DND-41 (cell line): ENCODE measurements at places on chromosomes 12 and 14.

GRCh38 chr14:35949920-35950513 is 123.9 kb downstream of the BRMS1L start:
- H3K4me1 ChIP-seq = no peaks in the 10 kb centered on the region
- no peak overlapping the region for H3K4me3 ChIP-seq
- no peaks in the 10 kb centered on the region for H3K36me3 ChIP-seq
- no peaks in the 10 kb centered on the region for H3K27me3 ChIP-seq
- DNase-seq = no peak

GRCh38 chr12:127205781-127206555 is 1061.0 kb upstream of the TMEM132C start:
- no peak overlapping the region for H3K4me3 ChIP-seq
- DNase-seq = no peak
- no peak overlapping the region for H3K27ac ChIP-seq
- no peaks in the 10 kb centered on the region for H3K4me1 ChIP-seq

GRCh38 chr12:75784591-75784990 is 247.0 kb downstream of the PHLDA1 start:
- peak overlapping the region; percentile 92 for H3K27ac ChIP-seq
- no peak overlapping the region for H3K4me3 ChIP-seq
- no peaks in the 10 kb centered on the region for H3K36me3 ChIP-seq
- peak; percentile 94 for DNase-seq

DNA sequence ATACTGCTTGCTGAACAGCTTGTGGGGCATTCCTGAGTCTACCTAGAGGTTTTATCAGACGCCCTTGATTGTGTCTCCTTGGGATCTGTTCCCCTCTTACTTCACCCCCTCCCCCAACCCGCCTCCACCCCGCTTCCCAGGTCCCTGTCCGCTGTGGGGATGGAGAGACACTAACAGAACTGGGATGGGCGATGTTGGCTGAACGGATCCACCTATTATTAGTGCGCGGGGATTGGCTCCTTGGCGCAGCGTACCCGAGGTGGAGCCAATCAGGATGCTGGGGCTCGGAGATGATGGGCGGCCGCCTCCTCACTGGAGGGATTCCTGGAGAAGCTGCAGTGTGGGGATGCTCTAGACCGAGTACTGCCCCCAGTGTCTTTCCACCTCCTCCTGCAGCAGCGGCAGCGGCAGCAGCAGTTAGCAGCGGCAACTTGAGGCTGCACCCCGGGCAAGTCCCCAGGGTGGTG is at the start of gene SYT1:
Gene SYT1 (plus strand): TSS at position 372 of the 467 bp plus-strand sequence.
- no peak for DNase-seq
- H3K4me1 ChIP-seq = no peaks in the 10 kb centered on the region
- H3K36me3 ChIP-seq = no peaks in the 10 kb centered on the region

- no peaks in the 10 kb centered on the region for H3K36me3 ChIP-seq
- H3K27ac ChIP-seq = no peak overlapping the region
- DNase-seq = no peak
- H3K4me3 ChIP-seq = no peak overlapping the region
- H3K27me3 ChIP-seq = no peaks in the 10 kb centered on the region
Observed at GRCh38 chr14:67260965-67261364, 19.7 kb downstream of the PALS1 start.

GRCh38 chr14:91146661-91147060 is 32.8 kb downstream of the DGLUCY start:
- no peak overlapping the region for H3K27ac ChIP-seq
- no peak overlapping the region for H3K4me3 ChIP-seq
- H3K27me3 ChIP-seq = no peaks in the 10 kb centered on the region
- H3K36me3 ChIP-seq = peaks cover 65% of the 10 kb centered on the region

DNA sequence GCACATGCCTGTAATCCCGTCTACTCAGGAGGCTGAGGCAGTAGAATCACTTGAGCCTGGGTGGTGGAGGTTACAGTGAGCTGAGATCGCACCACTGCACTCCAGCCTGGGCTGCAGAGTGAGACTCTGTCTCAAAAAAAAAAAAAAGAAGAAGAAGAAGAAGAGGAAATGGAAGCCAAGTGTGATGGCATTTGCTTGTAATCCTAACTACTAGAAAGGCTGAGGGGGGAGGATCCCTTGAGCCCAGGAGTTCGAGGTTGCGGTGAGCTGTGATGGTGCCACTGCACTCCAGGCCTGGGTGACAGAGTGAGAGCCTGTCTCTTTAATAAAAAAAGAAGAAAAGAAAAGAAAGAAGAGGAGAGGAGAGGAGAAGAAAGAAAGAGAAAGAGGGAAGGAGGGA is 52.1 kb downstream of the LGMN start:
- no peak for DNase-seq
- H3K27me3 ChIP-seq = peaks cover 2% of the 10 kb centered on the region
- no peaks in the 10 kb centered on the region for H3K36me3 ChIP-seq
- H3K4me3 ChIP-seq = no peak overlapping the region
- H3K4me1 ChIP-seq = no peaks in the 10 kb centered on the region; the same call in 1 of the 2 replicates
- H3K27ac ChIP-seq = no peak overlapping the region

DNA sequence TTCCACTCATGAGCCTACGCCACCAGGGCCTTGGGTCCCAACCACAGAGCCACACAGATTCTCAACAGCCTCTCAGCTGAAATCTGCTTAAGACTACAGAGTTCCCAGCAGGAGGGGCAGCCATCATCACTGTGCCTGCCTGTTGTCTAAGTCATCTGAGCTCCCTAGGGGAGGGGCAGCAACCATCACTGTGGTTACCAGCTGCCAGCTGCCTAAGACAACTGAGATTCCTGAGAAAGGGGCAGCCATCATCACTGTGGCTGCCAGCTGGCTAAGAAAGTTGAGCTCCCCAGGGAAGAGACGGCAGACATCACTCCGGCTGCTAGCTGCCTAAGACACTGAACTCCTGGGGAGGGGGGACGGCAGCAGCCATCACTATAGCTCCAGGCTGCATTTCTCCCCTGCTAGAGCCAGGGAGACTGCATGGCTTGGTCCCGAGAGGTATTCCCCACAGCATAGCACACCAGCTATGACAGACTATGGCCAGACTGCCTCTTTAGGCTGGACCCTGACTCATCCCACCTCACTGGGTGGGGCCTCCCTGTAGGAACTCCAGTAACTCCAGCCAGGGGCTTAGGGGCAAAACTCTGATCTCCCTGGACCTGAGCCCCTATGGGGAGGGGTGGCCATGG is 37.2 kb upstream of the C14orf132 start:
- H3K36me3 ChIP-seq = no peaks in the 10 kb centered on the region
- no peak overlapping the region for H3K27ac ChIP-seq
- H3K4me3 ChIP-seq = no peak overlapping the region
- peaks cover 8% of the 10 kb centered on the region for H3K27me3 ChIP-seq
- no peaks in the 10 kb centered on the region for H3K4me1 ChIP-seq

GRCh38 chr12:50620109-50620977 is 115.6 kb downstream of the DIP2B start:
- H3K4me3 ChIP-seq = no peak overlapping the region
- peak overlapping the region; percentile 78 for H3K27ac ChIP-seq
- H3K36me3 ChIP-seq = no peaks in the 10 kb centered on the region
- H3K4me1 ChIP-seq = peaks cover 69% of the 10 kb centered on the region
- peak; percentile 73 for DNase-seq
- no peaks in the 10 kb centered on the region for H3K27me3 ChIP-seq

- peak; percentile 32 for DNase-seq
- H3K4me1 ChIP-seq = peaks cover 38% of the 10 kb centered on the region
- no peak overlapping the region for H3K4me3 ChIP-seq
- H3K36me3 ChIP-seq = no peaks in the 10 kb centered on the region
- H3K27ac ChIP-seq = no peak overlapping the region; the same call in 1 of the 2 replicates
Observed at GRCh38 chr12:11954181-11954580, 116.6 kb upstream of the BCL2L14 start.

DNA sequence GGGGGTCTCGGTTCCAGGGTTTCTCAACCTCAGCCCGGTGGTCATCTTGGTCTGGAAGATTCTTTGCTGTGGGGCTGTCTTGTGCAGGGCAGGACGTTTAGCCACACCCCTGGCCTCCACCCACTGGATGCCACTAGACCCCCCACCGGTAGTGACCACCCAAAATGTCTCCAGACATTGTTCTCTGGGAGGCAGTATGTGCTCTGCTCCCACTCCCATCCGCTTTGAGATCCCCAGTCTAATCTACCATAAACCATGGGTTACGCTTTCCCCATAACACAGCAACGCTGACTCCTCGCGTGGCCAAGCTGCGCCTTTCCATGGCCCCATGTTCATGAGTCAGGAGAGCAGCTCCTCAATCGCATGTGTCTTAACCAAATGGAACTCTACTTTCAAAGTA is 155.8 kb downstream of the RIMBP2 start:
- DNase-seq = no peak
- no peak overlapping the region for H3K4me3 ChIP-seq
- peaks cover 4% of the 10 kb centered on the region; the same call in 1 of the 2 replicates for H3K4me1 ChIP-seq

GRCh38 chr12:107978641-107979040 is 150.4 kb upstream of the WSCD2 start:
- H3K36me3 ChIP-seq = no peaks in the 10 kb centered on the region
- DNase-seq = no peak
- H3K4me3 ChIP-seq = no peak overlapping the region
- H3K27me3 ChIP-seq = no peaks in the 10 kb centered on the region
- no peaks in the 10 kb centered on the region for H3K4me1 ChIP-seq

- peak; percentile 86 for DNase-seq
- no peak overlapping the region for H3K27ac ChIP-seq
- H3K27me3 ChIP-seq = no peaks in the 10 kb centered on the region
- no peaks in the 10 kb centered on the region for H3K36me3 ChIP-seq
- H3K4me3 ChIP-seq = no peak overlapping the region
Observed at GRCh38 chr14:74860899-74861733, 14.8 kb downstream of the PROX2 start.

DNA sequence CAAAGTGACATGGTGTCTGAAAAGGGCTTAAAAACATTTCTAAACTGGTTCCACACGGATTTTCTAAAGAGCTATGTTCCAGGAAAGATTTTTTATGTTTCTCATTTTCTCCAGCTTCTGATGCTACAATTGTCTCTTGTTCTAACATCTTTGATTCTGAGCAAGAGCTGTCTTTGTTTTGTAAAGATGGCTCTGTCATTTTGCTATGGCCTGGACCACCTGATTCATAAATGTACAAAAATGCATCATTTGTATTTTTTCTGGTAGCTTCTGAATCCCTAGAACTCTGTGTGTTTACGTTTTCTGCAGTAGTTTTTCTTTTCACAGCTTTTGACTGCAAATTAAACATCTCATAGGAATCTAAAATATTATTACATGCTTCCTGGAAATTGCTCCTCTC is 3.2 kb downstream of the MLH3 start:
- peaks cover 55% of the 10 kb centered on the region for H3K4me1 ChIP-seq
- H3K36me3 ChIP-seq = peaks cover 18% of the 10 kb centered on the region
- no peak overlapping the region for H3K4me3 ChIP-seq
- no peak overlapping the region for H3K27ac ChIP-seq
- no peaks in the 10 kb centered on the region for H3K27me3 ChIP-seq

- H3K27ac ChIP-seq = no peak overlapping the region
- no peak for DNase-seq
- H3K4me1 ChIP-seq = peaks cover 25% of the 10 kb centered on the region
- peaks cover 30% of the 10 kb centered on the region for H3K36me3 ChIP-seq
Observed at GRCh38 chr14:89952576-89952975, 2.0 kb downstream of the EFCAB11 start.

- no peak overlapping the region for H3K27ac ChIP-seq
- no peak for DNase-seq
- no peak overlapping the region for H3K4me3 ChIP-seq
- H3K36me3 ChIP-seq = no peaks in the 10 kb centered on the region
- H3K27me3 ChIP-seq = no peaks in the 10 kb centered on the region
Observed at GRCh38 chr12:102960766-102961465, 3.4 kb downstream of the ASCL1 start.

DNA sequence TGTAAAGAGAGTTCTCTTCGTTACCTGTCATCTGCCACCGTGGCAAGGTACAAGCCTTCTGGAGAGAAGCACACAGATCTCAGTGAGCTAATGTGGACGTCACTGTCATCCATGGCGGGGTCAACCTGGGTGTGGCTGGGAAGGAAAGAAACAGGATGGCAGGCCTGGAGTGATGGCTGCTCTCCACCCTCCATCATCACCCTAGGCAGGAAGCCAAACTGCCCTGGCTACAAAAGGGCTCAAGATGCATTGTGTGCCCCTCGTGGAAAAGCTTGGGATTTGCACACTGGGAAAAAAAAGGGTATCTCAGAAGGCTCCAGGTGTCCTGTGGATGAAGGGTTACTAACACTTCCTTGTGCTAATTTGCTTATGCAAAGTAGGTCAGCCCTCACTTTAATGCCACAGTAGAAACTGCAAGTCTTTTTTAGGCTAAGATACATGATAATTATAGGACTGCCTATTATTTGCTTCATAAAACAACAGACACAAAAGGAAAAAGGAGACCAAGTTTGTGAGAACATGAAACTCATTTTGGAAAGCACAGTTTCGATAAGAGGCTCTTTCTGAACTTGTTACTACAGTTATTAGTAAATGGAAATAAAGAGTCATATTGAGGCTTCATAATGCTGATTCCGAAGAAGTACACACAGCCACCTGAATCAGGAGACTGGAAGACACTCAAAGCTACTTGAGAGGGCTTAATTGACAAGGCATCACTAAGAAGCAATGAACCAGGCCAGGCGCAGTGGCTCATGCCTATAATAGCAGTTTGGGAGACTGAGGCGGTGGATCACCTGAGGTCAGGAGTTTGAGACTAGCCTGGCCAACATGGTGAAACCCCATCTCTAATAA is 18.9 kb downstream of the RFC5 start:
- no peak overlapping the region for H3K4me3 ChIP-seq
- no peaks in the 10 kb centered on the region for H3K4me1 ChIP-seq
- no peak for DNase-seq
- peaks cover 83% of the 10 kb centered on the region for H3K36me3 ChIP-seq

DNA sequence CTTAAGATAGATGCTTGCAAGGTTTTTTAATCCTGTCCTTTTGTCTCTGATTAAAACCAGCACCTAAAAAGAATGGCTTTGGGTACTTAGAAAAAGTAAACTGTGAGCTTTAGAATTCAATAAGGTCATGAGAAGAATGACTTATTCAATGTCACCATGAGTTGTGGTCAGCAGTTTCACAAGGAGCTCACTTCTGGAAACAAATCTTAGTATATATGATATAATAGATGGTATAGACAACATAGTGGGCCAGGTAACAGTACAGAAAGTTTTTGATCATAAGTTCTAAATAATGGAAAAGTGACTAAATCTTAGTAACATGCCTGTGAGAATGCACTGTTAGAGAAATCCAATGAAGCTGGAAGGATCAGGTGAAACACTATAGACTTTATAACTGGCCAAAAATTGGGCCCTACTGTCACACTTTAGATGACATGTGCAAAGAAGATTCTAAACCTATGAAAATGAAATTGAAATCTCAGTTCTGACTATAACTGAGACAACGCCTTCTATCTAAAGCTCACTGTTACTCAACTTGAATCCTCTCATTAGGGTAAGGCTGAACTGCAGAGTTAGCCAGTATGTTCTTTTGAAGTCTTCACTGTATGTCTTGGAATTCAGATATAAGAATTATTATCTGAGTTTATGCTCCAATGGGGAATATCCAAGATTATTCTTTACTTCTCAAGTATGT is 42.4 kb upstream of the RAD51AP1 start:
- H3K4me1 ChIP-seq = no peaks in the 10 kb centered on the region
- no peak for DNase-seq
- H3K27ac ChIP-seq = no peak overlapping the region
- no peaks in the 10 kb centered on the region for H3K27me3 ChIP-seq
- H3K4me3 ChIP-seq = no peak overlapping the region

GRCh38 chr14:99519347-99519881 is 38.2 kb downstream of the CCNK start:
- H3K4me3 ChIP-seq = no peak overlapping the region
- DNase-seq = no peak
- H3K36me3 ChIP-seq = peaks cover 8% of the 10 kb centered on the region
- H3K4me1 ChIP-seq = no peaks in the 10 kb centered on the region
- H3K27ac ChIP-seq = no peak overlapping the region
